ENCODE measurements at places on chromosomes 7 and 10. TPM values are rescaled to one million over a fixed set of nuclear protein-coding genes. Genes with fewer than 3 reads are reported as not detected.

Gene LRWD1
- total RNA-seq = 16.7 TPM

GRCh38 chr10:100655760-100656421 is 89.5 kb upstream of the PAX2 start:
- no peaks in the 10 kb centered on the region for H3K36me3 ChIP-seq
- no peak overlapping the region for H3K27ac ChIP-seq
- H3K4me1 ChIP-seq = no peaks in the 10 kb centered on the region
- no peak overlapping the region for H3K4me3 ChIP-seq

GRCh38 chr10:132912713-132913558 is 29.4 kb downstream of the CFAP46 start:
- no peaks in the 10 kb centered on the region for H3K4me1 ChIP-seq
- DNase-seq = no peak
- no peaks in the 10 kb centered on the region for H3K36me3 ChIP-seq
- H3K27me3 ChIP-seq = no peaks in the 10 kb centered on the region
- no peak overlapping the region for H3K27ac ChIP-seq
- no peak overlapping the region for H3K4me3 ChIP-seq

DNA sequence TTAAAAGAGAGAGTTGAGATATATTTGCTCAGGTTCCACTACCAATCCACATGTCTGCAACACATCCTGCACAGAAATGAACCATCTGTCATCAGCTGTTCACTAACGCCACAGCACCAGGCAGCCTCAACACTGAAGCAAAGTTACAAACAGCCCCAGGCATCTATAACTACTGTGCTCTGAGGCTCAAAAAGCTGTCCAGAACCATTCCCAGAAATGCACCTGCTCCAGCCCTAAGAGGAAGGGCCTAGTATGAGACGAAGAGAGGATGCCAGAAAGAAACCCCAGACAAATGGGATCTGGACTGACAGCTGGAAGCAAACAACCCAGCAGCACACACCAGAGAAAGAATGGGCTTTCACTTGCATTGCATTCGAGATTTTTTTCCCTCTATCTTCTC is 159.3 kb downstream of the ELMO1 start:
- no peak for DNase-seq
- H3K27me3 ChIP-seq = no peaks in the 10 kb centered on the region
- H3K4me1 ChIP-seq = no peaks in the 10 kb centered on the region
- no peaks in the 10 kb centered on the region for H3K36me3 ChIP-seq
- H3K4me3 ChIP-seq = no peak overlapping the region

GRCh38 chr7:159094023-159094740 is 50.5 kb downstream of the VIPR2 start:
- no peak overlapping the region for H3K4me3 ChIP-seq
- DNase-seq = no peak
- no peaks in the 10 kb centered on the region for H3K4me1 ChIP-seq
- peak overlapping the region; percentile 26 for H3K27ac ChIP-seq

GRCh38 chr7:149783386-149784250 is 10.2 kb upstream of the ZNF467 start:
- H3K36me3 ChIP-seq = no peaks in the 10 kb centered on the region
- no peak for DNase-seq
- no peak overlapping the region for H3K4me3 ChIP-seq
- no peak overlapping the region for H3K27ac ChIP-seq
- no peaks in the 10 kb centered on the region for H3K27me3 ChIP-seq

GRCh38 chr7:146660839-146661238 is 544.2 kb downstream of the CNTNAP2 start:
- H3K36me3 ChIP-seq = no peaks in the 10 kb centered on the region
- no peaks in the 10 kb centered on the region for H3K4me1 ChIP-seq

DNA sequence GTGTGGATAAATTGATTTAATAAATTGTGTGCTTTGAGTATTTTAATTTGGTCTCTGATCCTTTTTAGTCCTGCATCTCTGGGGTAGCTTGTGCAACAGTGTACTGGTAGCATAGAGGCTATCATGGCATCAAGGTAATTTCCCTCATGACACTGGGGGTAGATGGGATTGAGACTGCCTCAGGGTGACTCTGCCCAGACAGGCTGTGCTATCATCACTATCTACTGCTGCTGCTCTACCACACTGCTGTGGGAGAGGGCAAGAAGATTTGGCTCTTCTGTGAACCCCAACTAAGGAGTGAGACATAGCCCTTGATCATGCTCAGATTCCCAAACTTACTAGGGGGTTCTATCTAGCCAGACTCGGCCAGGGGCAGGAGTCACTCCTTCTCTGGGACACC is 43.6 kb upstream of the JAZF1 start:
- no peak overlapping the region for H3K27ac ChIP-seq
- H3K36me3 ChIP-seq = no peaks in the 10 kb centered on the region
- no peaks in the 10 kb centered on the region for H3K4me1 ChIP-seq
- no peak overlapping the region for H3K4me3 ChIP-seq

DNA sequence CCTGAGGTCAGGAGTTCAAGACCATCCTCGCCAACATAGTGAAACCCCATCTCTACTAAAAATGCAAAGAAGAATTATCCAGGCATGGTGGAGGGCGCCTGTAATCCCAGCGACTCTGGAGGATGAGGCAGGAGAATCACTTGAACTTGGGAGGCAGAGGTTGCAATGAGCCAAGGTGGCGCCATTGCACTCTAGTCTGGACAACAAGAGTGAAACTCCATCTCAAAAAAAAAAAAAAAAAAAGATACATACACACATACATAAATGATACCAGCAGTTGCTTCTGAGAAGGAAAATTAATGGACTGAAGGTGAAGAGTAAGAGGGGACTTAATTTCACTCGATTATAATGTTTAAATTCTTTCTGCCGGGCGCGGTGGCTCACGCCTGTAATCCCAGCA is 40.2 kb upstream of the PAX2 start:
- DNase-seq = no peak
- no peak overlapping the region for H3K27ac ChIP-seq
- H3K4me3 ChIP-seq = no peak overlapping the region
- peaks cover 4% of the 10 kb centered on the region for H3K27me3 ChIP-seq
- no peaks in the 10 kb centered on the region for H3K4me1 ChIP-seq

Gene ASB13
- 21.4 TPM for total RNA-seq

DNA sequence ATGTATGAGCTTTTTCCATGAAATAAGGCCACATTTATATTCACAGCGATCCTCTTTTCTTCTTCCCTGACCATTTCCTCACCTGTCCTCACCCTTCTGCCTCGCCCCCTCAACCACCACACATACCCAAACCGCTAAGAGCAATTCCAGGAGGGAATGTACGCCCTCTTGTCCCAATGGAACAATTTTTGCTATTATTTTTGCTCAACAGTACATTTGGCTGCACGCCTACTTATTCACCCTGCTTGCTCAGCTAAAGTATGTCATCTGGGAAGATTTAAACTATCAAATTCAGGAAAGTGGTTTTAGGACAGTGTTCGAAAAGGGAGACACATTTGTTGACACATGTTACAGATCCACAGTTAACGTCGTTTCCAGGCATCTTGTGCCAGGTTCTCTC is 252.7 kb downstream of the NEBL start:
- H3K27me3 ChIP-seq = no peaks in the 10 kb centered on the region
- H3K36me3 ChIP-seq = no peaks in the 10 kb centered on the region
- DNase-seq = no peak

Gene ANKRD7
- total RNA-seq = 4.8 TPM

- H3K27me3 ChIP-seq = no peaks in the 10 kb centered on the region
- DNase-seq = no peak
- H3K4me3 ChIP-seq = peak overlapping the region; percentile 77
- H3K27ac ChIP-seq = peak overlapping the region; percentile 85
These were observed 284 bp downstream of the CXCL12 start for GRCh38 chr10:44384601-44385025.

Gene EPO
- not detected for total RNA-seq

Gene PNLIPRP2
- not detected for total RNA-seq

Gene LRRC18
- total RNA-seq = not detected

Gene TLX1
- not detected for total RNA-seq

DNA sequence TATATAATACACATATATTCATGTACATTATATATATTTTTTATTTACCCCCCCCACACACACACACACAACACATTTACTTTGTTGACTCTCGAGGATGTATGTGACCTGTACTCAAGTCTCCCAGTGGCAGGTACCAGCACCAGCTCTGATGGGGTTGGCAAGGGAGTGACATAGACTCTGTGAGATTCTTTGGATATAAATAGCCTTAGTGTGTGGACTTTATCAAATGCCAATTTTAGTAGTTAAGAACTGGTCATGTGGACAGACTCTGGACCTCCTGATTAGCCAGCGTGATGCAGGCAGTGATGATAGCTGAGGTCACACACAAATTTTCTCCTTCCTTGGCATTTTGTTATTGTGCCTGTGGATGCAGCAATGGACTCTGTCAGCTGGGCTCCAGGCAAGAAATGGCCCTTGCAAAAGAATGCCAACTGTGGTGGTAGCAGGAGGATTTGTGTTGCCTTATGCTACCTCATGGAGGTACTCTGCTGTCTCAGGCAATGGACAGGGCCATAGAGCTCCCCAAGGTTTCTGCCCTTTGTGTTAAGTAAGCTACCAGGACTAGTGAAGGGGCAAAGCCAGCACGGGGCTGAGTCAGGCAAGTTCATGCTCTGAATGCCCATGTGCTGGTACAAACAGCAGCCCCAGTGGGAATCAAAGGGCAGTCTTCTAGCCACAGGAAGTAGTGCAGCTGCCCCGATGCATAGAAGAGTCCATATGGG is 224.6 kb upstream of the ZWINT start:
- no peaks in the 10 kb centered on the region for H3K27me3 ChIP-seq
- H3K4me1 ChIP-seq = no peaks in the 10 kb centered on the region
- no peak overlapping the region for H3K27ac ChIP-seq

GRCh38 chr10:15084502-15084922 is 4.1 kb downstream of the ACBD7 start:
- DNase-seq = peak; percentile 35
- H3K27ac ChIP-seq = peak overlapping the region; percentile 64
- H3K36me3 ChIP-seq = no peaks in the 10 kb centered on the region
- no peaks in the 10 kb centered on the region for H3K27me3 ChIP-seq
- H3K4me3 ChIP-seq = peak overlapping the region; percentile 38
- no peaks in the 10 kb centered on the region for H3K4me1 ChIP-seq

Gene HHEX
- total RNA-seq = 33.2 TPM

- H3K27ac ChIP-seq = no peak overlapping the region
- H3K4me3 ChIP-seq = no peak overlapping the region
- H3K27me3 ChIP-seq = peaks cover 8% of the 10 kb centered on the region
These were observed 1.0 kb upstream of the NKX6-2 start for GRCh38 chr10:132786884-132787494.

- DNase-seq = no peak
- no peaks in the 10 kb centered on the region for H3K27me3 ChIP-seq
These were observed 78.8 kb upstream of the PRSS1 start for GRCh38 chr7:142670511-142670910.

- no peaks in the 10 kb centered on the region for H3K36me3 ChIP-seq
- no peaks in the 10 kb centered on the region for H3K27me3 ChIP-seq
- DNase-seq = no peak
- H3K4me3 ChIP-seq = no peak overlapping the region
These were observed 116.8 kb downstream of the HIPK2 start for GRCh38 chr7:139661043-139661440.

DNA sequence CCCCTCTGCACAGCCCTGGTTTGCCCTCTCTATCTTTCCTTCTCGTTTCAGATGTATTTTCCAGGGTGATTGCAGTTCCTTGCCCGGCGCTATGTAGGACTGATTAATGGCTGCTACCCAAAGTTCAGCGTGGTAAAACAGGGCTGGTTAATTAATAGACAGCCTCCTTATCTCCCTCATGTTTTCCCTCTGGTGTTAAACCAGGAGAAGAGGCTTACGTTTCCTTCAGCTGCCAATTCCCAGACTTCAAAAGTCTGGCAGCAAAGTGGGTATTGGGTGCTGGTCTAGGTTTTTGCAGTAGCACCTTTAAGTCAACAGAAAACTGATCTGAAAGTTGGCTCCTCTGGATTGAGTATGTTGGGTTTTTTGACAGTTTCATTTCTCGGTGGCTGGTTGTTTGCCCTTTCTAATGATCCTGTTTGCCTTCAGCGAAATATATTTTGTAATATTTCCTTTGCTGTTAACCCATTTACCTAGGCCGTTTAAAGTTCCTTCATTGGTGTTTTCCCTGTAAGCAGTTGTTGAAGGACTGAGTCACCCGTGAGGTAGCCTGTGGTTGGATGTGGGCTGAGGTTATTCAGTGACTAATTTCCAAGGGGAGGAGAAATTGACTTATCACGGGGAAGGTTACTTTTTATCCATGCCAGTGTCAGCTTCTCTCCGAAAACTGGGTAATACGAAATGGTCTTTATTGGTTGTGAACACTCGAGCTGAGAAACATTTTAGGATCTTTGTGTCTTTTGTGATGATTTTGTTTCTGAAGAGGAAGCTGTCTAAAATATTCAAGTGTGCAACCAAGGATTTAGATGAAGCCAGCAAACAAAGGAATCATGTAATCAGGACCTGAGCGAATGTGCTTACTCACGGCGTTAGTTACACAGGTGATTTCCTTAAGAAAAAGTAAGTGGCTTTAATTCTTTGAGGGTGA is 257.2 kb downstream of the KIAA1217 start:
- H3K27me3 ChIP-seq = no peaks in the 10 kb centered on the region
- no peak for DNase-seq
- no peak overlapping the region for H3K27ac ChIP-seq
- H3K36me3 ChIP-seq = no peaks in the 10 kb centered on the region
- H3K4me3 ChIP-seq = no peak overlapping the region

Gene TMEM236
- not detected for total RNA-seq

Gene CFAP70
- total RNA-seq = 1.8 TPM

DNA sequence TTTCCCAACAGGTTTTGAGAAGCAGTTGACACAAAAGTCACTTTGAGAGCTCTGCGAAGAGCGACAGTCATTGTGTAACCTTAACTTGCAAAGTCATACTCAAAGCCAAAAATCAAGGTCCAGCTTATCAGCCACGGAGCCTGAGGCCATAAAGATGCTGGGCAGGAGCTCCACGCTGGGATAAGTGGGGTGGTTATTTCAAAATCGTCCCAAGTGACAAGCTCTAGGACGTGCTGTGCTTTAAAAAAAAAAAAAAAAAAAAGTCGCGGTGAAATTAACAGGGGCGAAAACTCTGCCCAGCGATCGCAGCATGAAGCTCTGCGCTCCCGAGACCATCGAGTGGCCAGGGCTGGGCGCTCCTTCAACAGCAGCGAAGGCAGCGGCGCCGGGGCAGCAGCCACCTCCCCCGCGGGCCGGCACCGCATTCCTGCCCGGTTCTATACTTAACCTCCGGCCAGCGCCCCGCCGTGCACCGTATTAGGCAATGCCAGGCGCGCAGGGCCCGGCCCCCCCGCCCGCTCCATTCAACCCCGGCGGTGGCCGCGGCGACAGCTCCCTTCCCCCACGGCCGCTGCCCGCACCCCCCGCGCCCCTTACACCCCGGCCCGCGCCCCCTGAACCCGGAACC is 657 bp downstream of the HACD1 start:
- H3K4me3 ChIP-seq = peak overlapping the region; percentile 71
- H3K27ac ChIP-seq = peak overlapping the region; percentile 82
- no peaks in the 10 kb centered on the region for H3K4me1 ChIP-seq
- no peaks in the 10 kb centered on the region for H3K36me3 ChIP-seq
- H3K27me3 ChIP-seq = no peaks in the 10 kb centered on the region
